RPMI7951 (cell line): ENCODE measurements at places on chromosomes 7 and 10. TPM values are rescaled to one million over a fixed set of nuclear protein-coding genes. Genes with fewer than 3 reads are reported as not detected.

GRCh38 chr7:158603773-158604755 lies 16.4 kb upstream of the PTPRN2 start:
- DNase-seq: no peak

DNA sequence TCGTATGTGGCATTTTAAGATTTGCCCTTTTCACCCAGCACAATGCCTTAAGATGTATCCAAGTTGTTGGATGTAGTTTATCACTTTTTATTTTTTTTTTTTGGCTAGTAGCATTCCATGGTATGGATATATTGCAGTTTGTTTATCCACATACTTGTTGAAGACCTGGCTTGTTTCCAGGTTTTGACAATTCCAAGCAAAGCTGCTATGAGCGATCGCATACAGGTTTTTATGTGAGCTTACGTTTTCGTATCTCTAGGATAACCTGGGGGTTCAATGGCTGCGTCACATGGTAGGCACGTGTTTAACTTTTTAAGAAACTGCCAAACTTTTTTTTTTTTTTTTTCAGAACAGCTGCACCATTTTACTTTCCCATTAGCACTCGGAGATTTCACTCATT lies 32.2 kb downstream of the BAIAP2L1 start:
- DNase-seq: no peak

DNA sequence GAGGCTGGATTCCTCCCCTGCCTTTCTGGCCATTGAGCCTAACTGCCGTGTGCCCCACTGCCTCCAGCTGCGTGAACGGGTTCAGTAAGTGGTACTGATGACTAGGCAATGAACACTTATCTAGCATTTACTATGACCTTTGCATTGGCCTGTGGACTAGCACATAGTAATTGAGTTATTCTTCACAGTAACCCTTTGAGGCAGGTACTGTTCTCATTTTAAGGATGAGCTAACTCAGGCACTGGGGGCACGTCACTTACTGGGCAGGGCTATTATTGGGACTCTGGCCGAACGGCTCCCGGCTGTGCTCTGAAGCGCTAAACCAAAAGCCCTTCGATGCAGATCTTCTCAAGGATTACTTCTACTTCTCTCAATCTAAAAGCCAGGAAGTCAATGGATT lies 38.3 kb downstream of the WIPF3 start:
- DNase-seq: no peak

- DNase-seq: no peak
Observed at GRCh38 chr7:155733582-155734444, 78.5 kb downstream of the SHH start.

GRCh38 chr10:92857904-92858514 lies 9.7 kb downstream of the EXOC6 start:
- no peak for DNase-seq

- DNase-seq: no peak
Observed at GRCh38 chr7:36188906-36189305, 35.9 kb downstream of the EEPD1 start.

DNA sequence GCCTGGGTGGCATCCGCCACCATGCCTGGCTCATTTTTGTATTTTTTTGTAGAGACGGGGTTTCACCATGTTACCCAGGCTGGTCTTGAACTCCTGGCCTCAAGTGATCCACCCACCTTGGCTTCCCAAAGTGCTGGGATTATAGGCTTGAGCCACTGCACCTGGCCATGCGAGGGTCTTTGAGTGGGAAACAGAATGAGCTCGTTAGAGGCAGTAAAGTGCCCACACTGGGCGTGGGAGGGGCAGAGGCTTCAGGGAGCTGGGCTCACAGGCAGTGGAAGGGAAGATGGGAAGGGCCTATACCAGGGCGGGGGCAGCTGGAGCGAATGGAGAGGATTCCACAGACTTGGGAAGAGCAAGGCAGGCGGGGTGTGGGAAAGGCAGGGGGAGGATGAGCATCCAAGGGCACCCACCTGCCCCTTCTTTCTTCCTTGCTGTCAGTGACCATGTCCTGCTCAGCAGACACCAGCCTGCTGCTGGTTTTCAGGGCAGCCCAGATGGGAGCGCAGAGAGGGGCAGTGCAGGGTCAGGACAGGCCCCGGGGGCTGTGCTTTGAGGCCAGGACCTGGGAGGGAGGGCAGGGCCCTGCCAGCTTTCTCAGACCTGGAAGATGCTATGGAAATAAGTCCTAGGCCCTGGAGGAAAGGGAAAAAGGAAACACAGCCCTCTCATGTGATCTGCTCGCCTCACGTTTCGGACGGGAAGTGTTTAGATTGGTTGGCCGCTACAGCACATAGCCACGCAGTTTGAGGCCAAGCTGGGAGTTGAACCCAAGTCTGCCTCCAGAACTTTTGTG lies 4.2 kb downstream of the FZD9 start:
- no peak for DNase-seq

DNA sequence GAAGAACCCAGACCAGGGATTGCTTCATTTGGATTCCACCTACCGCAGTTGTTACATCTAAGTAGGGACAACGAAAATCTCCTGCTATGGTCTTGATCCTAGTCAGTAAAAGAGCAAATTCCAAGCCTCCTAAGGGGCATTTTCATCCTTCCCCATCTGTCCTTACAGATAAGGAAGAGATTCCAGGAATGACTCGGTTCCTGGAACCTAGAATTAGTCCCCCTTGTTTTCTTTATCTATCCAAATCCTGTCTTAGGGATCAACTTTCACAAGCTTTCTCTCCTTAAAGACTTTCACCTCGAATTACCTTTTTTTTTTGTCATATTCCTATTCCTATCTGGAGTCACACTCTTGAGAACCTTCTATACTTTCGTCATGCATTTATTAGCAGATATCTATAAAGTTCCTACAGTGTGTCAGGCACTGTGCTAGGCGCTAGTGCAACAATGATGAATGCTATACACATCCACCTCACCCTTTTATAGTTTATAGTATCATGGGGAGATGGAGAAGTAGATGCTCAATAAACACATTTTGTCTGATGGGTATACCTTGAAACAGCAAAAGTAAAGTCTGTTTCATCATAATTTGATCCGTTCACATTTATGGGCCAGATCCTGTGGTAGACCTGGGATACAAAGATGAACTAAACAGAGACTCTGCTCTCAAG lies 39.2 kb downstream of the LAMB4 start:
- DNase-seq: no peak

- DNase-seq: no peak
Observed at GRCh38 chr10:4212111-4212630, 427.2 kb upstream of the KLF6 start.

- DNase-seq: peak; percentile 84
Observed at GRCh38 chr10:6347391-6347951, 144.7 kb downstream of the PFKFB3 start.

DNA sequence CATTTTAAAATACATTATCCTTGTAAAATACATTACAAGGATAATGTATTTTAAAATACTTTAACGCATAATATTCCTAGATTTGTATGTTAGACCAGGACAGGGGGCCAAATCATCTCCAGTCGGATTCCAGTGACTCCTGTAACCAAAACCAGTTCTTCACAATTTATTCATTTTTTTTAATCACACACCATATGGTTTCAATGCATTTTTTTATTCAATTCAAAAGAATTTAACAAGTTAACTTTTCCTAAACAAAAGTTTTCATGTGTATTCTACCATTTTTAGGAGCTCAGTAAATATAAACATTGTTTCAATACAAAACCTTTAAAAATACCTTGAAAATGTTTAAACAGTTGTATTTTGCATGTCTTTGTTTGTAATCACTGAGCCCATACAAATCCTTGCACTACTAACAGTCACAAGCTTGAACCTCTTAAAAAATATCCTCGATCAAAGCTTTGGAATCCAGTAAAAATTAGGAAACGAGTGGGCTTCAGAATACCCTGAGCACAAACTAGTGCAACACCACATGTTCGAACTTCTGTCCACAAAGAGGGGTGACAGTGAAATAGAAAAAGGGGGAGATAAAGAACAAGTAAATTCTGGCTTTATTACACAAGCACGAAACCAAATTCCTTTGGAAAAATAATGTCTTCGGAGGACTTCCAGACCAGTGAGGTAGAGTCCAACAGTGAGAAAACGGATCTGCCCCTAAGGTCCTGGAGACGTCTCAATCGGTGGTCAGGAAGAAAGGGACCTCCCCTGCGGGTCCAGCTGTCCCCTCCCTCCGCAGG lies 1.6 kb downstream of the CCDC71L start:
- no peak for DNase-seq

Gene ANKRD7
- 2.3 and 4.6 TPM in 2 replicates for total RNA-seq

Gene UCN3
- total RNA-seq: not detected in 2 replicates

Gene TAS2R5
- not detected in 2 replicates for total RNA-seq

Gene DMBT1
- under 0.01 and 0.10 TPM in 2 replicates for total RNA-seq

Gene BTAF1
- total RNA-seq: 19.0 TPM in 2 replicates
